NCI-H187 treated with DMSO at 0.1 percent for 48 hours (cell line): ENCODE measurements at places on chromosomes 3 and 15.

DNA sequence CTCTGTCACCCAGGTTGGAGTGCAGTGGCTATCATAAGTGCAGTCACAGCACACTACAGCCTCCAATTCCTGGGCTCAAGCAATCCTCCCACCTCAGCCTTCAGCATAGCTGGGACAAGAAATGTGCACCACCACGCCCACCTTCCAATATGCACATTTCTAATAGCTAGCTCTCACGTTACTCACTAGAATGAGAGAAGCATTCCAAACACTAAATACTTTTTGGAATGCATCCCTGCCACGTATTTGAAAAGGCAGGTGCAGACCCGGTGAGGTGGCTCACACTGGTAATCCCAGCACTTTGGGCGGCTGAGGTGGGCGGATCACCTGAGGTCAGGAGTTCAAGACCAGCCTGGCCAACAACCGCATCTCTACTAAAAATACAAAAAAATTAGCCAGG lies 7.6 kb upstream of the TCF12 start:
- DNase-seq, result no peak

- DNase-seq, result peak; percentile 2
Measured at GRCh38 chr3:53493963-53494791, at the start of gene CACNA1D. Gene CACNA1D, plus strand, starts transcription at chr3:53494611. Its CDS starts 556 bp downstream, at chr3:53495167.

- peak; percentile 27 for DNase-seq
Measured at GRCh38 chr3:13346481-13347389, 73.4 kb downstream of the NUP210 start.

- DNase-seq, result no peak
Measured at GRCh38 chr3:17181413-17181907, 296.7 kb downstream of the PLCL2 start.

GRCh38 chr15:48636511-48636910 lies 9.0 kb downstream of the FBN1 start:
- DNase-seq, result no peak

- DNase-seq, result no peak
Measured at GRCh38 chr3:190605385-190605784, 91.5 kb downstream of the IL1RAP start.

- DNase-seq, result no peak
Measured at GRCh38 chr3:127535106-127535785, 55.3 kb downstream of the TPRA1 start.

- DNase-seq, result no peak
Measured at GRCh38 chr3:36864180-36865053, 80.4 kb downstream of the TRANK1 start.

DNA sequence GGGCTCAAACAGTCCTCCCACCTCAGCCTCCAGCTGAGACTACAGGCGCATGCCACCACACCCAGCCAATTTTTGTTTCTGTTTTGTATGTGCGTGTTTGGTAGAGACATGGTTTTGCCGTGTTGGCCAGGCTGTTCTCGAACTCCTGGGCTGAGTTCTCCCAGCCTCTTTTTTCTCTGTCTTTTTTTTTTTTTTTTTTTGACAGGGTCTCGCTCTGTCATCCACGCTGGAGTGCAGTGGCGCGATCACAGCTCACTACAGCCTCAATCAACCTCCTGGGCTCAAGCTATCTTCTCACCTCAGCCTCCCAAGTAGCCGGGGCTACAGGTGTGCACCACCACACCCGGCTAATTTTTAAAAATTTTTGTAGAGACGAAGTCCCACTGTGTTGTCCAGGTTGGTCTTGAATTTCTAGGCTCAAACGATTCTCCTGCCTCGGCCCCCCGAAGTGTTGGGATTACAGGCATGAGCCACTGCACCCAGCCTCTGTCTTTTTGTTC lies 867 bp upstream of the DCAF1 start:
- no peak for DNase-seq
